H54 (cell line): ENCODE measurements at places on chromosomes 2 and 18.

- no peak for DNase-seq
Observed at GRCh38 chr18:76368976-76369375, 126.1 kb downstream of the ZNF516 start.

- DNase-seq = no peak
Observed at GRCh38 chr2:80292474-80292873, 12.1 kb downstream of the LRRTM1 start.

- no peak for DNase-seq
Observed at GRCh38 chr2:163493359-163494298, 242.2 kb downstream of the FIGN start.

GRCh38 chr2:80519699-80520291 is 215.2 kb upstream of the LRRTM1 start:
- no peak for DNase-seq

DNA sequence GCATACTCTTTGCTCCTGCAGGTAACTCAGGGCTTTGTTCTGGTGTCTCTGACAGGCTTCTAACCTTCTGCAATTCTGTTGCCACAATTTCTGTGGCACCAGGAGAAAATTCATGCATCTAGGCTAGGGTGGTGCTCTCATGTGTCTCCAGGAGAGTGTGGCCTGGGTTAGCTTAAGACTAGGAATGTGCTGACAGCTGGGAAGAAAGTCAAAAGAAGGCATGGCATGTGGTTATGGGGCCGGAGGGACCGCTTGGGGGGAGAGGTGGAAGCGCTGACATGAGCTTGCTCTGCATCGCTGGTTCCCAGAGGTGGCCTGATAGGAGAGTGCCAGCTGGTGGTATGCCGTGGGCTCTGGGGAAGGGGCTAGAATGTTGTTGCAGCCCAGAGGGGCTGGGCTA is 173.3 kb upstream of the TNP1 start:
- DNase-seq = no peak

GRCh38 chr2:239826786-239827522 is 198.2 kb downstream of the NDUFA10 start:
- no peak for DNase-seq

DNA sequence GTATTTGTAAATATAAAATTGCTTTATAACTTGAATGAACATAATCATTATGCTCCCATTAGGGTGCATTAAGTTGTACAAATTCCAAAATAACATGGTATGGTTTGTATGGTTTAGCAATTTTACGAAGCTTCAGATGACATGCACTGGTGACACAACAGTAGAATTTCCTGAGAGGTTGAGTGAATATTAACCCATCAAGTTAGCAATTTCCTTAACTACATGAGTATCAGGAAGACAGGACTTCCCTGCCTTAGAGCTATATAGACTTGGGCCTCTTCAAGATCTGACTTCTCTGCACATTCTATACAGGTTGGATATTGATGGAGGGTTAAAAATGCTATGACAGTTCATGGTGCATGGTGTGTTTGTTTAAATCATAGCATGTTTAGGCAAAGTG is 60.2 kb downstream of the ZC3H6 start:
- DNase-seq = no peak

- no peak for DNase-seq
Observed at GRCh38 chr2:218419630-218420216, 800 bp downstream of the VIL1 start.

- DNase-seq = no peak
Observed at GRCh38 chr2:66080127-66080526, 354.8 kb upstream of the MEIS1 start.

- DNase-seq = no peak
Observed at GRCh38 chr18:34050661-34051060, 174.1 kb downstream of the NOL4 start.

DNA sequence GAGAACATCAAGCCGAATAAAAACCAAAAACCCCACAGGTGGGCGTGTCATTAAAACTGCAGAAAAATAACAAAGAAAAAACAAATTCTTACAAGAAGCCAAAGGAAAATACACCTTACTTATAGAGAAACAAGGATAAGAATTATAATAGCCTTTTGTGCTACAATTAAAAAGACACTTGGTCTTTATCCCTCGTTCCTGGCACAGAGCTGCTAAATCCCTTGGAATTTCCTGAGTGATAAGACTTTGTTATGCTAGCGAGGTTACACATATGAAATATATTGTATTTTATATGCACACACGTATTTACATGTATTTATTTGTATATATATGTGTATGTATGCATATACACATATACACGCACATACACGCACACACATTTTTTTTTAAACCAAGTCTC is 325.3 kb upstream of the TFPI start:
- DNase-seq = no peak

GRCh38 chr2:36682562-36682961 is 13.9 kb upstream of the VIT start:
- no peak for DNase-seq

GRCh38 chr2:73077424-73077795 is 5.9 kb upstream of the SFXN5 start:
- no peak for DNase-seq

GRCh38 chr18:43312891-43313290 is 35.6 kb upstream of the SYT4 start:
- DNase-seq = no peak

GRCh38 chr2:215038421-215038820 is 100.0 kb downstream of the ABCA12 start:
- no peak for DNase-seq

DNA sequence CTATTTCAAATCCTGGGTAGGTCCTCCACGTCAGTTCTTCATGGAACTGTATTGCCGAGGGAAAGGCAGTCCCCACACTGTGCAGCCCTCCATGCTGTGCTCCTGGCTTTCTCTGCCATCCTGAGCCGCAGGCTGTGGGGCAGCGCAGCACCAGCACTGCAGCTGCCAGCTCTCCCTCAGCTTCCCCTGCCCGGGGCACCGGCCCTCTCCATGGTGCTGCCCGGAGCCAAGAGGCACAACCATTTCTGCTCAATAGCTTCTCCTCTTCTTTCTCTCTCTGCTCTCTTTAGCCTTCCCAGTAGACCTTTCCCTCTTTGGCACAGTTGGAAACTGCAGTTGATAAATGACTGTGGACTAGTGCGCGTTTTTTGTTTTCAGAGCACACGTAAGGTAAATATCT is 12.1 kb downstream of the ANKRD23 start:
- no peak for DNase-seq

DNA sequence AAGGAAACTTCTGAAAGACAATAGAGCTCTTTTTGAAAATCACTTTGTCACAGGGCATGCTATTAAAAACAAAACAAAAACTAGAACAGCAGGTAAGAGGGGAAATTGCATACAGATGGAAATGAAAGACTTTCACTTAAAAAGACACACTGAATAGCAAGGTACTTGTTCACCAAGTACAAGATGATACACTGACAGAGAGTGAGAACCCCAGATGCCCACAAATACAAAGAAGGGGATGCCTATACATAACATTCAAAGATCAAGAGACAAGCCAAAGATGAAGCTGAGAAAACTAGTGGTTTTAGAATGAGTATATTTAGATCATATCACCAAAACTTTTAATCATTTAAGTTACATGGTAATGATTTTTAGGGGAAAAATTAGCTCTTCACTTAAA is 60.7 kb downstream of the ASXL2 start:
- no peak for DNase-seq

GRCh38 chr2:96687711-96688640 is 45.4 kb downstream of the FER1L5 start:
- no peak for DNase-seq

DNA sequence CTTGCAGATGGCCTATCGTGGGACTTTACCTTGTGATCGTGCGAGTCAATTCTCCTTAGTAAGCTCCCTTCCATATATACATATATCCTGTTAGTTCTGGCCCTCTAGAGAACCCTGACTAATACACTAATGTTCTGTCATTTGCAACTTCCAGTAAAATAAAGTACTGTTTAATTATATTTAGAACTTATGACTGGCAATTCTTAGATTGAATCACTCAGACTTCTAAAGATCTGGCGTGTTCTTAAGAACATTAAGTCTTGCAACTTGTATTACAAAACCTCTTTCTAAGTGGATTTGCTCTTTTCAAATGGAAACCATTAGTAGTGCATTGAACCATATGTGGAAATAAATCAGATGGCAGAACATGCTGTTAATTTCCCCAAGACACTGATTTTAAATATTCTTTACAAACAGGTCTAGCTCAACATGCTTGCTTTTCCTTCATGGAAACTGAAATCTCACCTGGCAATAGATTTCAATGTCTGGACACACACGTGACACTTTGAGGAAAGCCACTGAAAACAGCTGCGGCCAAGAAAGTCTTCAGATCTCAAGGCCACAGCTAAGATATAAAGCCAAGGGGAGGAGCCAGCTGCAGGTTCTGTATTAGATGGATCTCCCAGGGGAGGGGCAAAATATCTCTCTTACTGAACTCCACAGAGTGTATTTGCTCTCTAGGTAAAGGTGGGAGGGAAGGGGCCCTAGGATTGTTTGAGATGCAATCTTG is 50.6 kb downstream of the PMAIP1 start:
- DNase-seq = no peak

GRCh38 chr2:105577762-105578161 is 166.9 kb upstream of the NCK2 start:
- DNase-seq = no peak

- no peak for DNase-seq
Observed at GRCh38 chr2:181642086-181642485, 14.8 kb downstream of the CERKL start.
